AG04450 (cell line): ENCODE measurements at places on chromosomes 5 and 9.

- DNase-seq, result peak; percentile 21
These were observed 40.8 kb upstream of the LARP1 start for GRCh38 chr5:154714266-154714986.

- DNase-seq, result no peak
These were observed 191.2 kb downstream of the PAX5 start for GRCh38 chr9:36842560-36843530.

DNA sequence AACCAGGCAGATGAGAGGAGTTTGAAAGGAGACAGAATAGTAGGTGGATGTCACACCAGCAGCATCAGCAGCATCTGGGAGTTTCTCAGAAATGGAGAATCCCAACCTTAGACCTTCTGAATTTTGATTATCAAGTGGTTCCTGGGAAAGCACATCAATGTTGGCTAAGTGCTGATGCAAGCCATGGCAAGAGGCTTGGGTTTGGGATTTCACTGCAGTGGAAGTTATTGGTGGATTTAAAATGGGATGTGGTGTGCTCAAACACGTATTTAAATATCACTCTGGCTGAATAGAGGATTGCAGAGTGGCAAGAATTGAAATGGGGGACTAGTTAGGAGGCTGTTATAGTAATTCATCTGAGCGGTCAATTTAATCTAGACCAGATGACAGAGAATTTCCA is 387.8 kb upstream of the WWC1 start:
- DNase-seq, result no peak

DNA sequence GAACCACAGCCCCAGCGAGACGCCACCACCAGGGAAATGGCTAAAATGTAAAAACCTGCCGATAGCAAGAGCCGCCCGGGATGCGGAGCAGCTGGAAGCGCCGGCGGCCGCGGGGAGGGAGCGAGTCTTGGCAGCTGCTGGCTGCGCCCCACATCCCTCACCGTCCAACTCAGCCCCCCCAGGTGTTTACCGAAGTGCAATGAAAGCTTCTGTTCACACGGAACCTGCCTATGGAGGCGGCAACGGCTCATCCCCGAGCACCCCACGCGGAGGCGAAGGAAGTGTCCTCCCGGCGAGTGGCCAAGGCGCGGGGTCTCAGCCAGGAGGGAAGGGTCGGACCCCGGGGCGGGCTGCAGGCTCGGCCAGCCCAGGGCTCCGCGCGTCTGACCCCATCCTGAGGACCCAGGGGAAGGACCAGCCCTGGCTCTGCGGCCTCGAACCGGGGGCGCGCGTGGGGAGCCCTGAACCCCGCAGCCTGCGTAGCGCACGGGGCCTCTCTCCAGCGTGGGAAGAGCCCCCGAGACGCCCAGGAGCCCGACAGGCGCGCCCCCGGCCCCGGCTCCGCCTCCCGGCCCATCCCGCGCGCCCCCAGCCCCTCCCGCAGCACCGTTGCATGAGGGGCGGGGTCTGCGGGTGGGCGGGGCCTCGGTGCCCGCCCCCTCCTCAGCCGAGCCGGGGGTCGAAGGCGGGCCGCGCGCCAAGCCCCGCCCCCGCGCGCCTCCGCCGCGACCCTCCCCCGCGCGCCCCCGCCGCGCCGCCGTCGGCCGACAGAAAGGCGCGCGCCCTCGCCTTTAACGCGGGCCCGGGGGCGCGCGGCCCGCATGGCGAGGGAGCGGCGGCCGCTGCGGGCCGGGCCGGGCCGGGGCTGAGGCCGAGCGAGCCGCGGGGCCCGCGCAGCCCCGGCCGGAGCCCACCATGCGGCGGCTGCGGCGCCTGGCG is at the start of gene DIPK1B:
TSS of gene DIPK1B (plus strand) at position 822 of the 939 bp plus-strand sequence. CDS start at position 916, 94 bp downstream.
- DNase-seq, result no peak

GRCh38 chr9:84266087-84266561 is 74.4 kb downstream of the SLC28A3 start:
- no peak for DNase-seq

- DNase-seq, result no peak
These were observed 55.8 kb downstream of the ASS1 start for GRCh38 chr9:130500340-130501180.

- no peak for DNase-seq
These were observed 1428.9 kb upstream of the WWC1 start for GRCh38 chr5:166862581-166862980.
